HS-5 (cell line): ENCODE measurements at places on chromosomes 6 and 20.

GRCh38 chr20:61024390-61024789, 227.7 kb upstream of the CDH4 start:
- no peak for DNase-seq

- no peak for DNase-seq
Observed at GRCh38 chr6:32410906-32411305, 3.9 kb upstream of the BTNL2 start.

DNA sequence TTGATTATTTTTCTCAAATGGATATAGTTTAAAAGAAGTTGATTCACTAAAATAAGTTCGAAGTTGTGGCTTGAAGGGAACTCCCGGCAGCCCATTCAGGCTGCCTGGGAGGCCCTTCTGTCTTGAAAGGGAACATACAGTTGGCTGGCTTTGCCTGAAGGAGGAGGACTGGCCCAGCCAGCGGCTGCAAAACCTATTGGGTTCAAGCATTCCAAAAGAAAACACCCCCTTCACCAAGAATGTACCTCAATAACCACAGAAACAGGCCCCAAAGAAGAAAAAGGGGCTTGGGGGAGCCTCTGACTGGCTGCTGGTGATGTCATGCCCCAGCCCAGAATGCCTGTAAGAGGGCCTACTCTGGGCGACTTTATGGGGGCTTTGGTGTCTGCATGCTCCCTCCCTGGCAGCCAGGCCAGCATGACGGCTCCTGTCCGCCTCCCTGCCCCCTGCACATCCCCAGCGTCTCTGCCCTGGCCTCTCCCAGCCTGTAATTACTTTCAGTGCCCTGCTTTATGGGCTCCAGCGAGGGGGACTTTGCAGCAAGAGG, 36.5 kb downstream of the MAFB start:
- no peak for DNase-seq

- no peak for DNase-seq
Observed at GRCh38 chr6:141634269-141634668, 498.5 kb upstream of the GJE1 start.

DNA sequence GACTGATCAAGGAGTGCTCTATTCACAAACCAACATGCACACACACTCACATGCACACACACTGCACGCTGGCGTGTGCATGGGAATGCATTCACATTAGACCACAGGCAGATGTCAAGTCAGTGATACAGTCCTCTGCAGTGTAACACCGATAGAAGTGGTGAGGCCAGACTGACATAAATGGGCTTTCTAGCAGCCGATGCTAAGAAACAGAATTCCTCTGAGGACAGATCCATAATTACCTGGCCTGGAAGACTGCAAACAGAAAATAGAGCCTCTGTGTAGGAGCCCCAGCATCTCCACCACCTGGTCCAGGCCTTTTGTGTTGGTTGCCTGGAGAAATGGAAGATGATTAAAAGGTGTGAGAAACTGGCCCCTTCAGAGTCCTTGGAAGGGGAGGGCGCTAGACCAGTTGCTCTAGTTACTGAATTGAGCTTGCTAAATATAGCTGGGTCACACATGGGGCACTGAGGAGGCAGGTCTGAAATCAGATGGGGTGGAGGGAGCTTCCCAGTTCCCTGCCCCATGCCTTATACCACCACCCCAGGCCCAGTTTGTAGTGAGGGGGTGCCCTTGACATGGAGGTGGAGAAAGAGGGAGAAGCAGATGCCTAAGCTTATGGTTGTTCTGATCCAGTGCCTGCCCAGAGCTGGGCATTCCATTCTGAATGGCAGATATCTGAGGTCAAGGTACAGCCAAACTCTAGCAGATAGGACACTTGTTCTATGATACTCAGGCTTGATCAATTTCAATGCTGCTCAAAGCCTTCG, 233.8 kb downstream of the LRFN2 start:
- no peak for DNase-seq

DNA sequence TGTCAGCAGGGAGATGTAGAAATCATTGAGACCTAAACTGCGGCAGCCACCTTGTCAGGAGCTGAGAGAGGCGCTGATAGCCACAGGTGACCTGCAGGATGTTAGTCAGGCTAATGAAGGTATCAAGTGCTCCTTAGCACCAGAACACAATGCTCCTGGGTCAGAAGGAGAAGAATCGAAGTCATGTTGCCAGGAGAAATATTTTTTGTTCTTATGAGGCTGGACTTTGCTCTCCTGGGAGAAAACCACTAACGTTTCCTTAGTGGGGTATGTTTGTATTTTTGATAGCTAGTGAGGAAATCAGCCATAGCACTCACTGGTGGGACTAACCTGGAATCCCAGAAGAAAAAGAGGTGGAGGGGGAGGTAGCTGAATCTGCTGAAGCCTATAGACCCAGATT, 120.9 kb upstream of the LRFN2 start:
- no peak for DNase-seq

DNA sequence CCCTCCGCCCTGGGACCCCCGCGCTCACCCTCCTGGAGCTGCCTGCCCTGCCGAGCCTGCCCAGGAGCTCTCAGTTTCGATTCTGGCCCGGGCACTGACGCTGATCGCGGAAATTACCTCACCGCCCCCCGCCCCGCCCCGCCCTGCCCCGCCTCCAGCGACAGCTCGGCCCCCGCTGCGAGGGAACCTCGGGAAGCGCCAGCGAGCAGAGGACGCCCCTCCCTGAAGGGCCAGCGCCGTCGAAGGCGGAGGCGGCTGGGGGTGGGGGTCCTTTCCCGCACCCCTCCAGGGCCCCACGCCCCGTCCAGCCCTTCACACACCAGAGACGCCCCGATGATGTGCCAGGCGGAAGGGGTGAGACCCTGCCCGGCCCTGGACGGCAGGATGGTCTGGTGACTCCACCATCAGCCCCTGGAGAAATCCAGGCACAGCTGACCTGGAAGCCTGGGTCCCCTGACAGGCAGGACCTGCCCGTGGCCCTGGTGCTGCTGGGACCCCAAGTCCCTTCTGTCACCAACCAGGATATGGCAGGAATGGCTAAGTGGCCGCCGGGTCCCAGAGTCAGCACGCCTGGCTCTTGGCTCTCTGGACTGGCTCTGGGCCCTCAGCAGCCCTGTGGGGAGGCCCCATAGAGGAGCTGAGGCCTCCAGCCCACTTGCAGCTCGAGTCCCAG, at the start of gene HELZ2:
Gene HELZ2 (minus strand): TSS at position 84 of the 673 bp plus-strand sequence. CDS start 1,854 bp downstream, outside the sequence.
- DNase-seq = no peak

- DNase-seq = no peak
Observed at GRCh38 chr20:44442298-44443070, 33.2 kb upstream of the TTPAL start.

DNA sequence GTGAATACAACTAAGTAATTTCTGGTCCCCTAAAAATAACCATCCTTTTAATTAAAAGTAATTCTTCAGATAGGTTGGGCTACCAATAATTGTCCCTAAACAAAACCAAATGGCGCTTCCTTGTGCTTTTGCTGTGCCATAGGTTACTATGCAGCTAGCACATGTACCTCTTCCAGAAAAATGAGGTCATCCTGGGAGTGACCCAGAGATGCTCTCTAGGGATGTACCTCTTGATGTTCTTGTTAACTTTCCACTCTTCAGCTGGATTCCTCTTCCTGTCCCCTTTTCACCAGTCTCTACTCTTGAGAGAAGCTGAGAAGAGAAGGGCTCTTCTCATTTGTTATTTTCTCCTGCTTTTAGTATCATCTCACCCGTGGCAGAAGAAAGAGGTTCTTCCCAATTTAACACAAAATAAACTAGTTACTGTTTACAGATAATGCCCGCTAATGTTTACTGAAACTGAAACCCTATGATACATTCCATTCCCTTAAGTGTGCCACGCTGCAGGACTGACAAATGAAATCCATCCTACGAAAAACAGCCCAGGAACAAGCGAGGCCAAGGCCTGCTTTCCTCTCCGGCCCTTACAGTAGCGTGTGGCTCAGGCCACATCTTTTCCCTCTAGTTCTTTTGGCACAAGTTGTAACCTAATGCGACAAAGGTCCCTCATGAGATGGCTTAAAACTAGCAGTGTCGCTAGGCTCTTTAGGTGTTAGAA, 24.2 kb downstream of the MRS2 start:
- DNase-seq = no peak

DNA sequence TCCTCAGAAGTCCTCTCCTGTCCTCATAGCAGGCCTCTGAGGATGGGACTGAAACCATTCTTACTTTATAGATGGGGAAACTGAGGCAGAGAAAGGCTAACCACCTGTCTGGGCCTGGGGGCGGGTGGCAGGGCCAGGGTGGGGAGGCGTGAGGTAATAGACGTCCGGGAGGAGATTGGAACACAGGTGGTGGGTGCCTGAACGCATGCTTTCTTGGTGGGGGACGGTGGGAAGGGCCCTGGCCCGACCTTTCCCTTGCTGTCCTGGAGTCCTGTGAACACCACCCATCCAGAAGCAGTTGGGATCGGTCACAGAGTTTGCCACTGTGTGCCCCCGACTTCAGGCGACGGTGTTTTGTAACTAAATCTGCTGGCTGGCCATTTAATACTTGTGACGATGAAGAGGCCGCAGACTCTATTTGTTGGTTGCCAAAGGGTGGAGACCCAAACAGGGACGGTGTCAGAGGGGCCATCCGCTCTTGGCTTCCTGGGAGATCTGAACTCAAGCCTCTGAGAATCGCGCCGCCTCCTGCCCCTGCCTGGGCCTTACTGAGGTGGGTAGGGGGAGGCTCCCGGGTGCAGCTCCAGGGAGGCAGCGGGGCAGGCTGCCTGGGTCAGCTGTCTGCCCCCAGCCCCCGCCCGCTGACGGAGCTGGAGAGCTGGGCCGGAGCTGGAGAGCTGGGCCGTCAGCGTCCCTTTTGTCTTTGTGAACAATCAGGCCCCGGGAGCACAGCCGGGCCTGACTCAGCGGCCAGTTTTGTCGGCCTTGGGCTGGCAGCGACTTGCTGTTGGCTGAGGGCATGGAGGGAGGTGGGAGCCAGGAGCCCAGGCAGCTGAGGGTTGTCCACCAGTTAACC, 4.1 kb downstream of the RBM38 start:
- no peak for DNase-seq

- DNase-seq = no peak
Observed at GRCh38 chr6:137165375-137166246, 7.8 kb downstream of the IL22RA2 start.

DNA sequence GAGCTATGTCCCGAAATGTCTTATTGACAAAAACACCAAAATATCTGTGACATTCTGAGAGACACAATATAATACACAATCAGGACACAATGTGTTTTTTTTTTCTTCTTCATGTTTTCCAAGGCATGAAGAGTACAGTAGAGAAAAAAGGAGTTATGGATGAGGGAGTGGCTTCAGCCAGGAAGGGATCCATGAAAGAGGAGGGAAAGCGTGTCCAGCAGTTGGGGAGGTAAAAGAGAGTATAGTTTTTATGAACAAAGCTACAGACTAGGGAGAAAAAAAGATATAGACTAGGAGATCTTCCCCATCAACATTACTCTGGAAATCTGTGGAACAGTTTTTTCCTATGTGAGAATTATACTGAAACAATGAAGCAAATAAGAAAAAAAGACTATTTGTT, 38.9 kb upstream of the PRIM2 start:
- DNase-seq = no peak

- no peak for DNase-seq
Observed at GRCh38 chr6:132289756-132290155, 111.5 kb downstream of the MOXD1 start.

DNA sequence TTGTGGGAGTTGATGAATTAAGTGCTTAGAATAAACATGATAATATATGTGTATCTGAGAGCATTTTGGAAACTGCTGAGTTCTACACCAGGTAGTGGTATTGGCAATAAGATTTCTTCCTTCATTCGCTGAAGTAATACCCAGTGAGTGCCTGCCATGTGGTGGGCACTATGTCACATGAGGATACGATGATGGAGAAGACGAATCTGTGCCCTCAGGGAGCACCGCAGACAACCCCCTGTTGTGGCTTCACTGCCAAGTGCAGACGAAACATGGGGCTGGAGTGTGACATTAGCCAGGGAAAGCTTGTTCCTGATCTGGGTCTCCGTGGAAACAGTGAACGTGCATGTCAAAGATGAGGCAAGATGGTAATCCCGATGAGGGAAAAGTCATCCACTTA, 7.9 kb downstream of the ZNF76 start:
- DNase-seq = no peak

GRCh38 chr6:124983383-124984083, 21.3 kb downstream of the RNF217 start:
- no peak for DNase-seq

- no peak for DNase-seq
Observed at GRCh38 chr6:154981079-154981870, 13.8 kb upstream of the TIAM2 start.

DNA sequence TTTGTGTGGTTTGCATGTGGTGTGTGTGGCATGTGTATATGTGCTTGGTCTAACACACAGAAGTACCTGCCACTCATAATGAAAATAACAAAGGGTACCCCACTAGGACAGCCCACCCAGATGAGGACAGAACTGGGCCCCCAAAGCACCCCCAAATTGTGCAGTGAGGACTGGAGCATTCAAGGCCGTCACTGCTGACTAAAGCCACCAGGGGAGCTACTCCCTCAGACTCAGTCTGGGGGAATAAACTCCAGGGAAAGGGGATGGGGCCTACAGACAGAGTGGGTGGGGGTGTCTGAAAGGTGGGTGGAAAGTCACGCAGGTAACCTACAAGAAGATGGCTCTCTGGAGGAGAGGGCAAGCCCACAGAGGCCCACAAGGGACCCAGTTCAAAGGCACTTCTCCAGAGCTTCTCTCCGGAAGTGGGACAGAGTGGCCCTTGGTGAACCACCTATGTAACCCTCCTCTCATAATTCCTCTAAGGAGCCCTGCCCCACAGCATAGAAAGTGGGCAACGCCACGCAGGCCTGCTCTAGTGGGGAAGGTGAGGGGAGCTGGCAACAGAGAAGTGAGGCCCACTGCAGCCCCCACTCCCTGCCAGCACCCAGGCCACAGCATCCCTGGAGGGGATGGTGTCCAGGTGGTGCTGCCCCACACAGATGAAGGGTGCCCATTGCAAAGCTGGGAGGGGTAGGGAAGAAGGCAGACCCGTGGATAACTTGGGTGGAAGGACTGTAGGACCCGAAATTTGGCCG, 122.8 kb upstream of the MAFB start:
- no peak for DNase-seq

GRCh38 chr6:27505209-27506027, 32.5 kb upstream of the ZNF184 start:
- peak; percentile 62 for DNase-seq

DNA sequence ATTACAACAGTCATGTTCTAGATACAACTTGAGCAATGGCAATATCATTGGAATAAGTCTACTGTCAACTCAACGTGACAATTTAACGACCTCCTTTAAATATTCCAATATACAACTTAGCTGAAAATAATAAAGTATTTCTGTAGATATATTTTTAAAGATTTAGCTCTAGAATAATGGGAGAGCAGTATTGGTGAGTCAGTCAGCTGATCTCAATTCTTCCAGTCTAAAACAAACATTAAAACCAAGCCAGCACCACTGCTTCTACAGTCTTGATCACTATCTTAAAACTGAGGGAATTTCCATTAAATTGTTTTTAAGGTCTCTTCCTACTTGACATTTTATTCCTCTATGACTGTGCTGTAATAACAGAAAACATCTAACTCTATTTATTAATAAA, 38.2 kb downstream of the NOL7 start:
- no peak for DNase-seq

DNA sequence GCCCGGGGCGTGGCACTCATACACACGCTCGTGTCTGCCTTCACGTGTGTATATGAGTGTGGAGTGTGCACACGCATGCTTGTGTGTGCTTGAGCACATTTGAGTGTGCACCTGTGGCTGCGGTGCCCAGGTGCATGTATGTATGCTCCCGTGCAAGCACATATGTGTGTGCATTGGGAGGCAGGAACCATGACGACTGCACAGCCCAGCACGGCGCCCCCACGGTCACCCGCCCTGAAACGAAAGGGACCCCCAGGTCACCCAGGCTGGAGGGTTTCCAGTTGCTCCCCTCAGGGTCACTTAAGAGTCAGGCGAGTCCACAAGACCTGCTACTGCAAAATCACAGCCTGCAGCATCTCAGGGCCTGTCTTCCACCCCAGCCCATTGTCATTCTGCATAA, 94.7 kb downstream of the YTHDF1 start:
- DNase-seq = no peak
